ENCODE measurements at places on chromosomes 2 and 18.

DNA sequence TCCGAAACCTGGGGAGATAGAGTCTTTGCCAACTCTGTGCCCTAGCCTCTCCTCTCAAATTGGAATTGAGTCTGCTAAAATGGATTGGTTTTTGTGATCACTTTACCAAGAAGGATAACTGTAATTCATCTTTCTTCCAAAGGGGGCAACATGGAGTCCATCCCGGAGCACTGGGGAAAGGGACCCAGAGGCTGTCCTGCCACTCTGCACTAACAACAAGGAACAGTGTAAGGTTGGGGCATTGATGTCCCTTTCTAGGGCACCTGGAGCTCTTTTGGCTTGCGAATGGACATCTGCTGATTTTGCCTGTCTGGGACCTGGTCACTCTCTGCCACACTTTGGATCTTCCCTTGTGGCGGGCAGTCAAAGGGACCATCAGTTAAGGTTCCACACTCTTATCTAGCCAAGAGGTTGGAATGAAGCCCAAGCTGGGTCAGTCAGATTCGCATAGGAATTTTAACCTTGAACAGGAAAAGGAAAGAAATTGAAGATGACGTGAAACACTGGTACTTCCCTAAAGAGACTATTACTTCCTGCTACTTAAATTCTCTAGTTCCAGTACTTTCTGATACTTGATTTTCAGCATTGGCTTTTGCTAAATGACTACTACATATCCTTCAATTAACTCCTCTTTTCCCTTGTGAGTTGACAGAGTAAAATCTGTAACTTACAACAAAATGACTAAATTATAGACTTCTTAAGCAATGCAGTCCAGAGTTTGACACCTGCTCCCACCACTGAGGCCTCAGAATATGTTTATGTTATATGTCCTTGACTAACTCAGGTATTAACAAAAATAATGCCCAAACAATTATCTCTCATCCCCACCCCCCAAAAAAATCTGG, 64.7 kb upstream of the KLF7 start:
- DNase-seq: peak; percentile 72

- DNase-seq: no peak
Measured at GRCh38 chr2:8243748-8244400, 438.0 kb upstream of the ID2 start.

- no peak for DNase-seq
Measured at GRCh38 chr2:138730497-138731030, 49.6 kb downstream of the NXPH2 start.

DNA sequence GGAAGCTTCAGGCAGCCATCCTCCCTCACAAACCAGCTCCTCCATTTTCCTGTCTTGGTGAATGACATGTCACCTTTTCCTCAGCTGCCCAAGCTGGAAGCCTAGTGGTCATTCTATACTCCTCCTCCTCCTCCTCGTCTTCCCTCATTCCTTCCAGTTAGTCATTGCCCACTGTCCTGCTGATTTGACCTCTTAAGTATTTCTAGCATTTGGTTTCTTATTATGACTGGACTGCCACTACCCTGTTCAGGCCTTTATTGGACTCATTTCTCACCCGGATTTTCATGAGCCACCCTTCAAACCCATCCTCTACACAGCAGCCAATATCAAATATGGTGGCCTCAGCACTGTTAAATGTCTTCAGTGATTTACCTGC, 21.9 kb upstream of the MGAT5 start:
- DNase-seq: no peak

- no peak for DNase-seq
Measured at GRCh38 chr2:205637320-205637602, 45.0 kb upstream of the NRP2 start.

GRCh38 chr2:128516938-128517337, 198.3 kb upstream of the HS6ST1 start:
- DNase-seq: no peak

DNA sequence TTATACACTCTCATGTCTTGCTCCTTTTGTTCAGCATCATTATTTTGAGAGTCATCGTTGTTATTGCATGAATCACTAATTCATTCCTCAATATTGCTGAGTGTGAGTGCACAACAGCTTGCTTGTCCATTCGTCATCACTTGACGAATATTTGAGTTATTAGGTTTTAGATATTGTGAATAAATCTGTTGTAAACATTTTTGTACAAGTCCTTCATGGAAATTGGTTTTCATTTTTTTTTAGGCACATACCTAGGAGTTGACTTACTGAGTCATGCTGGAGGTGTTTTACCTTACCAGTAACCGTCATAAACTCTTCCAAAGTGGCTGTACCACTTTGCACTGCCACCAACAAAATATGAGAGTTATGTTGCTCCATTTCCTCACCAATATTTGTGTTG, 84.2 kb upstream of the NCK2 start:
- no peak for DNase-seq

DNA sequence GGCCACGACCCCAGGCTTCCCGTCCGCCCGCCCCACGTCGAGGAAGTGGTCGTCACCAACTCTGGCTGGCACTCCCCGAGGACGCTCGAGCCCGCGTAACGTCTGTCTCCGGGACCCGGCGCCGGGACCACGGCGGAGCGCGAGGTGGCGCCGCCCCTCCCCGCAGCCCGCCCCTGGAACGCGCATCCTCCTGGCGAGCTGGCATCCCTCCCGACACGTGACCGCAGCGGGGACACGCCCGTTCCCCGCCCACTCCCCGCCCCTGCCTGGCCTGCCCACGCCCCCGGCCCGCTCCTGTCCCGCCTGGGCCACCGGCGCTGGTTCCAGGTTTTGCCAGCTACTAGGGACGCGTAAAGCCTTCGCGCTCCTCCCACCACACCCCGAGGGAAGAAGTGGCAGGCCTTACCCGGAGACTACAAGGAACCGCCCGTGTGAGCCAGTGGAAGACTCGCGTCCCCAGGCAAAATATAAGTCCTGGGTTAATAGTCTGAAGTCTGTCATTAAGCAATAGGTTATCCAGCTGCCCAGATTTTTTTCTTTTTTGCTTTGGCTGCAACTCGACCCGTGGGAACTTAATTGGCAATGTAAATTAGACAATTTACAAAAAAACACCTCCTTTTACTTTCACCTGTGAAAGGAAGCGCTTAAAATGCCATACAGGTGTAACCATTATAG, at the start of gene OSBPL1A:
Gene OSBPL1A, minus strand, starts transcription at position 131 of the 675 bp plus-strand sequence. CDS start 20,291 bp downstream, outside the sequence.
- peak; percentile 98 for DNase-seq

DNA sequence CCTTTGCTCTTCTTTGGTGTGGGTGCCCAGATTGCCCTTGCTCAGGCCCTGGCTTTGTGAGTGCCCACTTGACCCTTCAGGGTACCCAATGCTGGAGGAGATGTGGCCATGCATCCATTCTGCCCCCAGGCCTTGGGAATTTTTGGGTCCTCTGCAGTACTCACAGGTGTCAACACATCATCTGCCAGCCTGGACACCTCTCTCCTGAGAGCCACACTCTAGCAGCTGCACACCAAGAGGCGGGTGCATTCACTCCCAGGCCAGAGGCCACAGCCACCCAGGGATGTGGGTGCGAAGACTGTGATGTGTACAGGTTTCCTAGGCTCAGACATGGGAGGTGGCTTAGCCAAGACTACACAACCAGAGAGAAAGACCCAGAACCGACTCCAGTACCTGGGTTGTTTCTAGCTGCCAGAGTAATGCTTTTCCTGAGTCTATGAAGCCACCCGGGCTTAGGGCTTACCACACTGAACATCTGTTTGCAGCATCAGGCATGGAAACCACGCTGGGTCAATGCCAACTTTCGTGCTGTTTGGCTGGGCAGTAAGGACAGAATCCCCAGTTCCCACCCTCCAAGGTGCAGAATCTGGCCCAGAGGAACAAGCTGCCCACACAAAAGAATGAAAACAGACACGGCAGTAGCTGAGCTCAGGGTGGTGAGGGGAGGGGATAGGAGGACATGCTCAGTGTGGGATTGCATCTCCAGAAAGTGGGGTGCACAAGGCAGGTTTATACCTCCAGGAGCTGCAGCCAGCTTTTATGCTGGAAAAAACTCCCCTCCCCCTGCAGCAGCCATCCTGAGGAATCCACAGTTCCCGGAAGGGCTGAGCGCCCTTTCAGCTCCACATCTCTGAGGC, 40.1 kb downstream of the KCNF1 start:
- no peak for DNase-seq

GRCh38 chr2:51413726-51414125, 381.8 kb upstream of the NRXN1 start:
- no peak for DNase-seq

DNA sequence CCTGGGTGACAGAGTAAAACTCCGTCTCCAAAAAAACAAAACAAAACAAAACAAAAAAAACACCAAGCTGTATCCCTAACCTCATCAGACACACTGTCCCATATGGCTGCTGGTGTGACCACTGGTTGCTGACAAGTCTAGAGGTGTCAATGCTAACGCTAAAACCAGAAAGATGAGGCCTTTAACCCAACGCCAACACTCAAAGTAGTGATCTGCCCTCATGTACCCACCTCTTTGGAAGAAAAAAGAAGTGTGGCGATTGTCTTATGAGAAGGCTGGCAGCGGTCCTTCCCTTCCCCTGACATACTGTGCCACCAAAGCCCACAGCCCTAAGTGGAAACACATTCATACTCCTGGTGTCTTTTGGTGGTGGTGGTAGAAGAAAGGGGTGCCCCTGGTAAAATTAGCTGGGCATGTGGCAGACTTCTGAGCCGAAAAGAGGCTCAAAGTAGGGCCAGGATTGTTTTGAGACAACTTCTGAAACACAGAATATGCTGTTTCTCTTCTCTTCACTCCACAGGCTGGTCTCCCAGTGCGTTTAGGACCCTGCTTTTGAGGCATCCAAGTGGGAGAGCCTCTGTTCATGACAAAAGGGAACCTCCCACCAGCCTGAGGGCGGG, 9.8 kb downstream of the SERTAD2 start:
- no peak for DNase-seq

GRCh38 chr2:127581516-127582490, 46.3 kb downstream of the MYO7B start:
- no peak for DNase-seq

Measured in iPS-NIHi11 (cell line).